K562 (cell line): ENCODE measurements at places on chromosomes 4 and X. TPM values are rescaled to one million over a fixed set of nuclear protein-coding genes. Genes with fewer than 3 reads are reported as not detected.

The NRK gene
- 0.07 and 0.09 TPM in 2 replicates for total RNA-seq

The XPNPEP2 gene
- total RNA-seq: 0.04 TPM in 1 of 2 replicates, not detected in the other

The CLIC2 gene
- 48.7 and 58.9 TPM in 2 replicates for total RNA-seq

- H3K36me3 ChIP-seq: no peaks in the 10 kb centered on the region
- no peak overlapping the region for H3K27ac ChIP-seq
- no peaks in the 10 kb centered on the region for H3K27me3 ChIP-seq
- H3K4me3 ChIP-seq: no peak overlapping the region
Observed at GRCh38 chrX:112266136-112266535, 183.6 kb upstream of the TRPC5 start.

DNA sequence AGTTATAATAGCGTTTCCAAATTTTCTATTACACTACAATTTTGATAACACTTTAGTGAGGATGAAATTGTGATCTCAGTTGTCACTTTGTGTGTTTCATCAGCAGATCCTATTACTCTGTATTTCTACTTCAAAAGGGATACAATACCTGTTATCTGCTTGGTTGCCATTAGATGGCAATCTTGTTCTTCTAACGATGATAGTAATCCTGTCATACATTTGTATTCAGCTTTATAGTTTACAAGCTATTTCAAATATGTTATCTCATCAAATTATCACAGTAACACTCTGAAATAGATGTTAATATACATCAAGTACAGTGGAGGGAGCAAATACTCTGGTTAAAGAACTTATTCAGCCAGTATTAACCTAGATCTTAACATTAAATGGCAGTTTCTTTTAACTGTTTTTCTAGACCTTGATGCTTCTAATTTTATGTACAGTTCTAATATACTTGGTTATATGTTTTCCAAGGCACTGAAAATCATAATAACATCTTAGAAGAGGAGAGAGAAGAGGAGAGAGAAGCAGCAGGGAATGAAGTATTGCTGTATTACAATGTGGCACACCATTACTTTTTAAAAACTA lies 292.0 kb downstream of the CCSER1 start:
- H3K4me1 ChIP-seq: no peaks in the 10 kb centered on the region
- no peaks in the 10 kb centered on the region for H3K27me3 ChIP-seq
- no peak for DNase-seq
- H3K27ac ChIP-seq: no peak overlapping the region
- no peaks in the 10 kb centered on the region for H3K36me3 ChIP-seq
- H3K4me3 ChIP-seq: no peak overlapping the region

DNA sequence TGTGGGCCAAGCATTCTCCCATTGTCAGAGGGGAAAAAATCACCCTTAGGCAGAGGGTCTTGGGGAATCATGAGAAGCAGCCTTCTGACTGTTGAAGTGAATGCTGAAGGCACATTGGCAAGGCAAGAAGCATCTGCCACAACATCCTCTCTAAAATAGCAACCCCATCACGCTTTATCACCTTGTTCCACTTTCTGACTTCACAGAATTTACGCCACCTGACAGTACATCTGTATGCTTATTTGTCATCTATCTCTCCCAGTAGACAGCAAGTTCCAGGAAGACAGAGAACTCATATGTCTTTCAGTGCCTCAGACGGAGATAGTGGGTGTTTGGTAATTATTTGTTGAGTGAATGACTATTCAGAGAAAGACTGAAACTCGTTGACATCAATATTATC lies 68.4 kb upstream of the SCML1 start:
- no peak for DNase-seq
- H3K27ac ChIP-seq: no peak overlapping the region
- no peaks in the 10 kb centered on the region for H3K27me3 ChIP-seq
- no peaks in the 10 kb centered on the region for H3K36me3 ChIP-seq

- peaks cover 14% of the 10 kb centered on the region for H3K4me1 ChIP-seq
- H3K27ac ChIP-seq: peak within 1 kb of the TSS; percentile 100
- peak within 1 kb of the TSS; percentile 89 for H3K4me3 ChIP-seq
- peak; percentile 87 for DNase-seq
Observed at GRCh38 chrX:154804957-154805695, at the start of gene MPP1. MPP1 (minus strand) TSS chrX:154805485; CDS start chrX:154805373, 112 bp downstream.

- H3K27ac ChIP-seq: no peak overlapping the region
- H3K4me3 ChIP-seq: no peak overlapping the region
- no peaks in the 10 kb centered on the region for H3K4me1 ChIP-seq
- H3K27me3 ChIP-seq: no peaks in the 10 kb centered on the region
Observed at GRCh38 chr4:114304567-114304966, 294.0 kb upstream of the UGT8 start.

DNA sequence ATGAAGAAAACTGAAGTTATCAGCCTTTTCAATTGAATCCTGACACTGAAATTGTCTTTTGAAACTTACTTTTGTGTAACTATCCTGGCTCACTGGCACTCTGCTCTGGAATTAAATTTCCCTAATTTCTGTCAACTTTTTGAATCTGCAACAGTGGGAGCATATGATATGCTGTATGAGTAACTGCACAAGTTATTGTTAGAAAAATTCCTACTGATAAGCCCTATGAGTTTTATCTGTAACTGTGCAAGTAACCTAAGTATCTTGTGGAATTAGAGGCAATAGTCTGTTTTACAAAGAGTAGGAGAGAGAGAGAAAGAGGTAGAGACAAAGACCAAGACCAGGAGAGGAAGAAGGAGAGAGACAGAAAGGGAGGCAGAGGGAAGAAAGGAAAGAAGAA lies 9.2 kb upstream of the HPGD start:
- H3K4me1 ChIP-seq: peaks cover 6% of the 10 kb centered on the region; the same call in 1 of the 2 replicates
- DNase-seq: no peak
- no peaks in the 10 kb centered on the region for H3K27me3 ChIP-seq
- H3K36me3 ChIP-seq: no peaks in the 10 kb centered on the region
- no peak overlapping the region for H3K27ac ChIP-seq

DNA sequence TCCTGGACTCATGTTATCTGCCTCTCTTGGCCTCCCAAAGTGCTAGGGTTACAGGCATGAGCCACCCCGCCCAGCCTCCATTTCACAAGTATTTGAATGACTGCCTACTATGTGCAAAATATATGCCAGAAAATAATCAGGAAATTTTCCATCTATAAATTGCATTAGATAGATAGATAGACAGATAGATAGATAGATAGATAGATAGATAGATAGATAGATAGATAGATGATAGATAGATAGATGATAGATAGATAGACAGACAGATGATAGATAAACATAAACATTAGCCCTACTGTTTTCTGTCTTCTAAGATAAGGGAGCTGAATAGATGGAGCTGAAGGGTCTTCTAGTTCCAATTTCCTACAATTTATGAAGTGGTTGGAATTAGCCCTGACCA lies 87.4 kb upstream of the TRIM2 start:
- no peak overlapping the region for H3K4me3 ChIP-seq
- no peak overlapping the region for H3K27ac ChIP-seq
- H3K27me3 ChIP-seq: peaks cover 11% of the 10 kb centered on the region

DNA sequence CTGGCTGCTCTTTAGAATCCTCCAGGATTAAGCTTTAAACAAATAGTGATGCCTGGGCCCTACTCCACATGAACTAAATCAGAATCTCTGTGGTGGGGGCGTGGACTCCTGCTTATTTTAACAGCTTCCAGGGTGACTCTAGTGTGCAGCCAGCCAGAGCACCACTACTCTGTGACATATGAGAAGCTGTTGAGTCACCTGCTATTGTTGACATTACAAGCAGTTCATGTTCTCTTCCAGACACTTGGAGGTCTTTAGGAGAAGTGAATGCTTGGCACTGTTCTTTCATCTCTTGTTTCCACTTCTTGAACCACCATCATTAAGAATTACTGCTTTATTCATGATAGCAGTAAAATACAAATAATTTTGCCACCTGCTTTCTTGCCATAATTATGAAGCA lies 426 bp upstream of the C4orf51 start:
- no peaks in the 10 kb centered on the region for H3K4me1 ChIP-seq
- no peak overlapping the region for H3K27ac ChIP-seq
- no peak overlapping the region for H3K4me3 ChIP-seq
- no peaks in the 10 kb centered on the region for H3K27me3 ChIP-seq
- no peaks in the 10 kb centered on the region for H3K36me3 ChIP-seq

GRCh38 chr4:999882-1000425 lies 6.8 kb upstream of the SLC26A1 start:
- no peaks in the 10 kb centered on the region for H3K36me3 ChIP-seq
- no peak for DNase-seq
- peaks cover 18% of the 10 kb centered on the region for H3K4me1 ChIP-seq
- H3K27ac ChIP-seq: no peak overlapping the region
- no peak overlapping the region for H3K4me3 ChIP-seq

DNA sequence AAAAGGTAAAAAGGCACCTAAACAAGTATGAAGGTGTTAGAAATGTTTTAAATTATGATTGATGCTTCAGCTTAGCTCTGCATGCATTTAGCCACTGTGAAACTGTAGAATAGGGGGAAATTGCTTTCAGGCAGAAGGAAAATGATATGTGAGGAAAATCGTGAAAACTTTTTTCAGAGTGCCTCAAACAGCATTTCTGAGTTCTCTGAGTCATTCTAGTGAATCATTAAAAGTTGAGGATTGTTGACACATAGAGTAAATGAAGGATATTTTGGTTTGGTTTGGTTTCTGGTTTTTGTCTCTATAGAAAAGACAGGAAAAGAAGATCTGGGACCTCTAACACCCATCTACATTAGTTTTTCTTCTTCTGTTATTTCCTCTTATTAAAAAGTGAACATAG lies 332.5 kb upstream of the TRAM1L1 start:
- H3K4me3 ChIP-seq: no peak overlapping the region
- H3K27me3 ChIP-seq: no peaks in the 10 kb centered on the region
- H3K4me1 ChIP-seq: no peaks in the 10 kb centered on the region
- no peaks in the 10 kb centered on the region for H3K36me3 ChIP-seq
- no peak overlapping the region for H3K27ac ChIP-seq

GRCh38 chr4:161696944-161697343 lies 466.9 kb downstream of the FSTL5 start:
- H3K27ac ChIP-seq: no peak overlapping the region
- H3K4me3 ChIP-seq: no peak overlapping the region
- no peak for DNase-seq
- H3K4me1 ChIP-seq: no peaks in the 10 kb centered on the region

DNA sequence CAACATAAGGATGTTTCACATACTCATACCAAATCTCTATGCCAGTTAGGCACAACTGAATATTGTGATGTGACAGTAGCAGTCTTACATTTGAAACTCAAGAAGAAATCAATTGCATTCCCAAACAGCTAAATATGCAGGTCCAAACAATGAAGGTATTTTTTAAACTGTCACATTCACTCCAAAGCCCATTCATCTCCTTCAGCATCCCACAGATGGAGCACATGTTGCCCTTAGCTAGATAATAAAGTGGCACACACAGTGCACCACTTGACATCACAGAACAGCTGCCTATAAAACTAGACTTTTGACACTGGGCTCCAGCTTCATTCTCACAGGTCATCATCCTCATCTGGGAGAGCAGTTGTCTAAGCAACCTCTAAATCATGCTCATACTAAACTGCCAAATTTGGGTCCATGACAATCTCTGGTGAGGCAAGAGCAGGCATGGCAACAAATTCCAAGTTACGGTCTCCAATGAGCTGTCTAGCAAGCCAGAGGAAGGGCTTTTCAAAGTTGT lies 26.2 kb upstream of the ARHGEF6 start:
- no peak for DNase-seq
- no peak overlapping the region for H3K27ac ChIP-seq
- H3K4me3 ChIP-seq: no peak overlapping the region
- H3K4me1 ChIP-seq: no peaks in the 10 kb centered on the region
- no peaks in the 10 kb centered on the region for H3K36me3 ChIP-seq
- H3K27me3 ChIP-seq: no peaks in the 10 kb centered on the region

DNA sequence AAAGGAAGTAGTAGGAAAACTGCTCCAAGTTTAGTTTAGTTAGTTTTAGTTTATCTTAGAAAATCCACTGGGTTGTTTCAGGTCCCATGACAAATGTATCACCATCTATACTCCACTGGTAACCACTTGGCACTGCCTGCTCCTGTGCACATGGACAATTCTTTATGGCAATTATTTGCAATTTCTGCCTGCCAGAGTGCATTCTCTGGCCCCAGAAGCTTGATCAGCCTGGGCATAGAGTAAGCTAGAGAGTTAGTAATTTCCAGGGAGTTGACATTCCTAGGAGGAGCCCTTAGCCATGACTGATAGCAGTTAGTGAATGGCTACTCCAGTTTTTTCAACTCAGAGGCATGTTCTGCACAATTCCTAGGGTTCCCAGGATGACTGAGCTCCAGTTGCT lies 203.2 kb upstream of the FGF13 start:
- no peak overlapping the region for H3K27ac ChIP-seq
- no peak overlapping the region for H3K4me3 ChIP-seq
- no peaks in the 10 kb centered on the region for H3K36me3 ChIP-seq

- no peak overlapping the region for H3K4me3 ChIP-seq
- no peak for DNase-seq
- H3K4me1 ChIP-seq: no peaks in the 10 kb centered on the region
- no peak overlapping the region for H3K27ac ChIP-seq
- no peaks in the 10 kb centered on the region for H3K27me3 ChIP-seq
Observed at GRCh38 chrX:149987613-149988012, 49.3 kb upstream of the EOLA2 start.
